ENCODE measurements at places on chromosomes 3 and 15. TPM values are rescaled to one million over a fixed set of nuclear protein-coding genes. Genes with fewer than 3 reads are reported as not detected.

CLEC3B gene
- total RNA-seq, result not detected

ANKUB1 gene
- not detected for total RNA-seq

DNA sequence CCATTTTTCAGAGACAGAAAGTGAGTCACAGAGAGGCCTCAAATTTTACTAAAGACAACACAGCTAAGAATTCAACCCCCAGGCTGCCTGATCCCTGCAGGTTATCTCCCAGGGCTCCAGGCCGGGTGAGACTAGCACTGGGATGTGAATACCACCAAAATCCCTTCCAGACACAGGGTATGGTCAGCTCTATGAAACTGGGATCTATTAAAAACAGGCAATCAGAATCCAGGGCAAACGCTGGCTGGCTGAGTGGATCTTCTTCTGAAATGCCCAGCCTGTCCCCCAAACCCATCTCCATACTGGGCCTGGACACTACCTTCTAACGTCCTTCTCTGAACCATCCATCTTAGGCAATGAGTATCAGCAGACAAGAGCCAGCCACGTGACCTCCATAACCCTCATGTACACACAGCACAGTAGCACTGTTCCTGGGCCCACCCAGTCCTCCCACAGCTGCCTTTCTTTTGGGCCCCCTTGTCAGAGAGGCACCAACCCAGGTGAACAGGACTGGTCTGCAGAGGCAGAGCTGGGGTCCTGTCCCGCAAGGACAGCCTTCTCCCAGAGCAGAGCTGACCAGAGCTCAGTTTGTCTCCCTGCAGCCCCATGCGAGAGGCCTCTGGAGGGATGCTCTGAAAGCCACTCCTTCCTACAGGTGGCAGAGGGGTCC is 1.9 kb downstream of the RAB6B start:
- no peak for DNase-seq

- DNase-seq, result no peak
These were observed 74.0 kb upstream of the MANF start for GRCh38 chr3:51311055-51311454.

DNA sequence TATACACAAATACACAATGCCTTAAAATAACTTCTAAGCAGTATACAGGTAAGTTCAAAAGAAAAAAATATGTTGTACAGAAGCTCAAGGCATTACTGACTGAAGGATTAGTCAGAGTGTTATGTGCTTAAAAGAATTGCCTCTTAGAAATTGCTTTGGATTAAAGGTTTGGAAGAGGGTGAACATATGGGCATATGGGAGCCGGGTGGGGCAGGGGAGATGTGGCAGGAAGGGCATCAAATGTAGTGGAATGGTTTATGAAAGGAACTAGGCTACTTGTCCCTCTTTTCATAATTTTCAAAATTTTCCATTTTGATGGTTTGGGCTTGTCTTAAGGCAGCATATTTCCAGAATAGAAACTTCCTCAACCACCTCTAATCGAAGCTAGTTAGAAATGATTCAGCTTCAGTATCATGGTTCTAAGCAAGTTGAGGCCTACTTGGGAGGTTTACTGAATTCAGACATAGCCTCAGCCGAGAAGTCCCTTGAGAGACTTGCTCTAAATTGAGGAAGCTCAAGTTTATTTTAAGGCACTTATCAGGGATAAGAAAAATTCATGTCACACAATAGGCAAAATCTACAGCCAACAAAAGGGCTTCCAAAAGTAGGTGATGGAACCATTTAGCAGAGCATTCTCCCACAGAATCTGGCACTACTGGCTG is 10.1 kb upstream of the GOLGB1 start:
- DNase-seq, result no peak

DNA sequence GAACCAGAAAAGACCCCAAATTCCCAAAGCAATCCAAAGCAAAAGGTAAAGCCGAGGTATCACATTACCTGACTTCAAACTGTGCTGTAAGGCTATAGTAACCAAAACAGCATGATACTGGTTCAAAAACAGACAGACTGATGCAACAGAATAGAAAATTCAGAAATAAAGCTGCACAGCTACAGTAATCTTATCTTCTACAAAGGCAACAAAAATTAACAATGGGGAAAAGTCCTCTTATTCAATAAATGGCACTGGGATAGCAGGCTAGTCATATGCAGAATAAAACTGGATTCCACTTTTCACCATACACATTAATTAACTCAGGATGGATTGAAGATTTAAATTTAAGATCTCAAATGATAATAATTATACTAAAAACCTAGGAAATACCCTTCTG is 392.6 kb upstream of the CBLB start:
- no peak for DNase-seq

DNA sequence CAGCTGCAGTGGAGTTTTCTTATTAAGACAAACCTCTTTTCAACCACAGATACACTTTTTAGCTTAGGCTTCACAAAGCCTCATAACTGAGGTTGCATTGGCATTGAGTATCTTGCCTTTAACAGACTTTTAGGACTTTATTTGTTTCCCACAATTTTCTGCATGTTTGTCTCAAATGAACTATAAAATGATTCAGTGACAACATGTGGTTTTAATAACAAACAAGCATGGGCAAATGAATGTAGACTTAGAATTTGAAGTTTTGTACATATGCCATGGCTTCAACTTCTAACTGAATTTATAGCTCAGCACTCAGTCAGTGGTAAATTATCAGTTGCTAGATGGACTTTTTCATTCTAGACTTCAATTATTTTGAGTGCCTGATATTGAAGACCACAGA is 101.6 kb downstream of the SLC25A26 start:
- DNase-seq, result no peak

Data from endodermal cell (in vitro differentiated cells).